ENCODE measurements at places on chromosomes 4 and X.

DNA sequence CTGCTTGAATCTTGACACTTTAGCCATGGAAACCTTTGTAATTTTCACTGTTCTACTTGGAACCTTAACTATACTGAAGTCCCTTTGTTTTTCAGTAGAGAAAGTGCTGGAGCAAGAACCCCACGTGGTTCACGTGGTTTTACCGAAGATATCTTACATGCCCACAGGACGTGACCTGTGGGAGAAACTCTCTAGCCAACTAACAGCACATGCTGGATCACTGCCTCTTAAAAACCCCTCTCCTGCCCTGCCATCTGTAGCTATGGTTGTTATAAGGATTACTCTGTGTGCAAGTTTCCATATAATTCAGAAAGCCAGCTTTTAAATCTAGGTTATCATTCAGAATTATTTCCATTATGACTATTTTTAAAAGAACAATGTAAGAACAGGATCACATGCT lies 30.2 kb downstream of the SPANXD start:
- DNase-seq = no peak

- no peak for DNase-seq
Observed at GRCh38 chr4:19557161-19557560, 694.5 kb upstream of the SLIT2 start.

- no peak for DNase-seq
Observed at GRCh38 chrX:23936180-23936579, 28.4 kb downstream of the CXorf58 start.

- no peak for DNase-seq
Observed at GRCh38 chrX:149284616-149285015, 220.5 kb downstream of the IDS start.
